ENCODE measurements at places on chromosomes 16 and 17. TPM values are rescaled to one million over a fixed set of nuclear protein-coding genes. Genes with fewer than 3 reads are reported as not detected.
A peak's percentile ranks its signal among the peaks of the same experiment; 100 is the strongest.

KRT9 gene
- not detected for total RNA-seq

MYO18A gene
- total RNA-seq, result 109 TPM

ZNF750 gene
- total RNA-seq, result 0.08 TPM

DNA sequence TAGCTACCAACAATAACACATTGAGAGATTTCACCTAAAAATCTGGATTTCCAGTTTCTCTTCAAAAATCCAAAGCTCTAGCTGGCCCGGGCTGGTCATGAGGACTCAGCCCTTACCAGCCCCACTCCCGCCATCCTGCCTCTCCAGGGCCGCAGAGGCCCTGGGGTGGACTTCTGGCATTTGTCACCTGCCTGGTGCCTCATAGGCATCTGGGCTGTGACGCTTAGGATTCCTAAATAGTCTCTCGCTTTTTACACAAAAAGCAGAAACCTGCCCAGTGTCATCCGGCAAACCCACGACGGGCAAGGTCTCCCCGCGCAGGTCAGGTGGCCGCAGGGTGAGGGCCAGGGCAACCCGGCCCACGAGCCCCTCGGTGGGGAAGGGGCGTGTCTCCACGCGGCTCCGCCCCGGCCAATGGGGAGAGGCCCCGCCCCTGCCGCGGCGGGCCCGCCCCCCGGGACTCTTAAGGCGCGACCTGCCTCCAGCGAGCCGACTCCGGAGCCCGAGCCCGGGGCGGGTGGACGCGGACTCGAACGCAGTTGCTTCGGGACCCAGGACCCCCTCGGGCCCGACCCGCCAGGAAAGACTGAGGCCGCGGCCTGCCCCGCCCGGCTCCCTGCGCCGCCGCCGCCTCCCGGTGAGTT is at the start of gene VASN:
TSS of gene VASN (plus strand) at position 492 of the 644 bp plus-strand sequence. CDS start 9,030 bp downstream, outside the sequence.
- peak; percentile 92 for DNase-seq

DNA sequence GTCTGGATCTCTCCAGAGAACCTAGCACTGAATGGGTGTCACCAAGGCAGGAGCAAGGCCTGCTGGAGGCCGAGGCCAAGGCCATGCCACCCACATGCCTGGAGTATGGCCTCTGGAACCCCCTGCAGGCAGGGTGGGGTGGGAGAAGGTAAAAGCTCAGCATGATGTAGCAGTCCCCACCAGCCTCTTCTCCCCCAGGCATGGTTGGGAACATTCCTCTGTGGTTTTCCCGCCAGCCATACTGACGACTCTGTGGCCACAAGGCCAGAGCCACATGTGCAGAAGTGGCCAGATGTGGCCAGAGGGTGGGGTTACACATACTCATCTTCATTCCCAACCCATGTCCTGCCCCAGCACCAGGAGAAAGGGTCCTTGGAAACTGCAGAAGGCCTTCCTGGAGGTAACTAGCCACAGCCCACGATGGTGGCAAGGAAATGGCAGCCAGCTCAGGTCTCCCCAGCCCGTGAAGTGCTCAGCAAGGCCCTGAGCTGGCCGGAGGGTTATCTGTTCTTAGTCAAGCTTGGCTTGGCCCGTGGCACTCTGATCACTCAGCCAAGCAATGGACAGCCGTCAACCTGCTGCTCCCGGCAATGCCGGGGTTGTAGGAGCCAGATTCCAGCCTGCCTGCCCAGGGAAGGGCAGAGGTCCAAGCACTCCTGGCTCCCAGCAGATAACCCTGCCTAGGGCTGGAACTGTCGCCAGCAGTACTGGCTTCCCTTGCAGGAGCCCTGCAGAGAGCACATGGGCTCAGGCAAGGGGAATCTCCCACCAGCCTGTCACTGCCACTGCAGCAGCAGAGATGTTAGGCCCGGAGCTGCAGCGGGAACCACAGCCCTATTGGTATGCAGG is 26.1 kb downstream of the HDAC5 start:
- DNase-seq, result peak; percentile 97

- no peak for DNase-seq
These were observed 25.1 kb downstream of the UNK start for GRCh38 chr17:75809631-75810111.

OSGIN1 gene
- 89.4 TPM for total RNA-seq

Data from left lobe of liver (tissue), 2 donors.